ENCODE measurements at places on chromosomes 16 and 17. TPM values are rescaled to one million over a fixed set of nuclear protein-coding genes. Genes with fewer than 3 reads are reported as not detected.

PLLP gene
- total RNA-seq: 0.30 TPM

KRT20 gene
- not detected for total RNA-seq

NECAB2 gene
- not detected for total RNA-seq

CCL7 gene
- total RNA-seq: not detected

DNA sequence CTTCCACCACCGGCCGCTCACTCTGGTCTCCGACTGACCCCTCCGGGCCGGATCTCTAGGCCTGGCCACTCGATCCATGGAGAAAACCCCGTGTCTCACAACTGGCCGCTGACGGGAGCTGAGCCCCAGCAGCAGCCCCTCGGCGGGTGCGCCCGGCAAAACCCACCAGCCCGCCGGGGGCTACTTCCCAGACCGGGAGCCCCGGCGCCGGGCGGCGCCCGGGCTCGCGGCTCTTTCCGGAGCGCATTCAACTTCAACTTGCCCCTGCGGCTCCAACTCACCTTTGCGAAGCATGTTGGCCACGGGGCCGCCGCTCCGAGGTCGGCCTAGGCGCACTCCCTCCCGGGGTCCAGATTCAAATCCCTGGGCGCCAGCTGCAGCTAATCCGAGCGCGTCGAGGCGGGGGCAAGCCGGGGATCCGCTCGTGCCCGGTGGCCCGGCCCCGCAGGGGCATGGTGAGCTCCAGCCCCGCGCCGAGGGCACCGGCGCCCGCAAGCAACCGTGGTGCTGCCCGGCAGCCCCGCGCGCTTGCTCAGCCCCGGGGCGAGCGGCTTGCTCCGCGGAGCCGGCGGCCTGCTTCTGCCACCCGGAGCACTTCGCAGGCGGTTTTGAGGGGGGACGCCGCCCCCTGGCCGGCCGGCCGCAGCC lies 438 bp downstream of the RTN4RL1 start:
- DNase-seq: no peak

MARVELD3 gene
- total RNA-seq: not detected

GRCh38 chr16:21088143-21088542 lies 62.5 kb downstream of the DNAH3 start:
- DNase-seq: no peak

- DNase-seq: no peak
Observed at GRCh38 chr16:49026566-49027181, 255.0 kb downstream of the CBLN1 start.

DNA sequence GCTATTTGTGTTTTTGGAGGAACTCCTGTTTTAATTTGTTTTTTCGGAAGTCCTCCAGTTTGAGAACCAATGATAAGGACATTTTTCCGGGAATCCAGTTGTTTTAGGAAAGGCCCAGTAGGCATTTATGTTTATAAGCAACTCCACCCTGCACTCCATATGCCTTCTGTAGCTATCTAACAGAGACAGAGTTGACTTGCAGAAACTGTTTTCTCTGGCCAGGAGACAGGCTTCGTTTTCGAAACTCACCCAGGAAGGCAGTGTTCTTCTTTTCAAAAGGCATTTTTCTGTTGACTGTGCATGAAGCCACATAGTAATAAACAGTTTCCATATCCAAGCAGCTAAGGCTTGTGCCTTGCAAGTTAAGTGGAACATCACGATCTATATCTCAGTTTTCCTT lies 587.1 kb downstream of the WWOX start:
- no peak for DNase-seq

- DNase-seq: no peak
Observed at GRCh38 chr17:64728041-64728695, 66.1 kb upstream of the SMURF2 start.

- no peak for DNase-seq
Observed at GRCh38 chr17:17603178-17603894, 11.8 kb upstream of the PEMT start.

DNA sequence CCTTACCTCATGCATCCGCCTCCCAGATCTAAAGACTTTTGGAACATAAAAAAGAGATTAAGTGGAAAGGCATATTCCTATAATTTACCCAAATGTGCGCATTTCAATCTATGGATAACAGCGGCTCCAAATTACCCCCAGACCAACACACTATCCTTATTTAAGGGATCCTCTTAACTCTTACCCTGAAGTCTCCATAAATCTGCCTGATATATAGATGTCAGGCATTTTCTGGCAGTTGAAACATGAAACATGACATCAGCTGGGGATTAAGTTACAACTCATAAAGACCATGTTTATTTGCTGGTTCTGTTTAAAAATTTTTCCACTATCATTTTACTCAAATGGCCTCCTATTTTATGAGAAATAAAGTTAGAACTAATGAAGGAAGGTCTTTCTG lies 478.5 kb upstream of the SALL1 start:
- DNase-seq: no peak

DNA sequence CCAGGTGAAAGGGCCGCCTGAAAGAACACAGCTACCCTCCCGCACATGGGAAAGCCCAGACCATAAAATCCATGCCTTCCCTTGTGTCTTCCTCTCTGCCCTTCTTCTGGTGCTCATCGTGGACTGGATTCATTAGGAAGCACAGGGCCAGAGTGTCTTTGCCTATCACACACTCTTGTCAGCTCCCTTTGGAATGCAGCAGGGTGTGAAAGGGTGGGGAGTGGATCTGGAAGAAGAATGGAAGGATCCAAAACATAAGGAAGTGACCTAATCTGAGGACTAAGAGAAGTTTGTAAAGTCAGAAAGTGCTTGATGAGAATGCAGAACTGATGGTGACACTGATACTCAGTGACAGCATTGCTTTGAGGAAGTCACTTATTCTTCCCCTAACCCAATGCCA lies 1147.3 kb upstream of the GOT2 start:
- DNase-seq: no peak

All from activated CD4-positive, alpha-beta T cell treated with anti-CD3 and anti-CD28 coated beads for 36 hours (primary cell).